ENCODE measurements at places on chromosomes 16 and 17. TPM values are rescaled to one million over a fixed set of nuclear protein-coding genes. Genes with fewer than 3 reads are reported as not detected.

Gene SLC52A1
- total RNA-seq: 0.33 TPM

Gene CFAP97D1
- total RNA-seq: not detected

Gene ITGAX
- total RNA-seq: not detected

Gene PPY
- total RNA-seq: not detected

Gene BAIAP3
- not detected for total RNA-seq

Gene PYDC1
- total RNA-seq: not detected

Gene TMC5
- total RNA-seq: not detected

Gene SDR42E1
- 11.2 TPM for total RNA-seq

Gene GPR139
- not detected for total RNA-seq

Gene MAPT
- not detected for total RNA-seq

Gene SPDYE4
- total RNA-seq: not detected

Gene RTN4RL1
- under 0.01 TPM for total RNA-seq

Gene TENT4B
- total RNA-seq: 8.2 TPM

Gene CSNK2A2
- 33.8 TPM for total RNA-seq

Gene EXOC3L1
- not detected for total RNA-seq
